ENCODE measurements at places on chromosomes 11 and 22.

DNA sequence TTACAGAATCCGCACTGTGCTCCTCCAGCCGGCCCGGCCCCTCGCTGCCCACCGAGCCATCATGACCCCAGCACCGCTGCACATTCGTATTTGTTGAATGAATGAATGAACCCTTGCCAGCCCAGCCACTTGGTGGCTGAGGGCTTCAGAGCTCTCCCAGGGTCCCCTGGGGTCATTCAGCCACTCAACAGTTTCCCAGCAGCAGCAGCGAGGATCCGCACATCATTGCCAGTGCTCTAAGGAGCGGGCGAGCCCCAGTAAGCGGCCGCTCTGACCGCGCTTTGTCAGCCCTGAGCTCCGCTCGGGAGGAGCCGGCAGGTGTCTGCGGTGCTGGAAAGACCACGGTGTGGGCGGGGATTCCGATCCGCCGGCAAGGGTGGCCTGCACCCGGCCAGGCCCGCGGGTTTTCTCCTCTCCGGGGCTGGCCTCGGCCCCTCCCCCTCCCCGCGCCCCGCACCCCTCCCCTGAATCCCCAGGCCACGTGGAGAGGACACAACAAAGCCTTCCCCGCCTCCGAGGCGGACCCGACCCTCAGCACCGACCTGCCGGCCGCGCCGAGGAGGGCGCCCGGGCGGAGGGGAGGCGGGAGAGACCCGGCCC is 563 bp downstream of the BID start:
- DNase-seq = no peak

- no peak for DNase-seq
Measured at GRCh38 chr11:1302041-1302460, 7.4 kb downstream of the TOLLIP start.

- DNase-seq = no peak
Measured at GRCh38 chr11:10107497-10107896, 186.5 kb downstream of the SBF2 start.

DNA sequence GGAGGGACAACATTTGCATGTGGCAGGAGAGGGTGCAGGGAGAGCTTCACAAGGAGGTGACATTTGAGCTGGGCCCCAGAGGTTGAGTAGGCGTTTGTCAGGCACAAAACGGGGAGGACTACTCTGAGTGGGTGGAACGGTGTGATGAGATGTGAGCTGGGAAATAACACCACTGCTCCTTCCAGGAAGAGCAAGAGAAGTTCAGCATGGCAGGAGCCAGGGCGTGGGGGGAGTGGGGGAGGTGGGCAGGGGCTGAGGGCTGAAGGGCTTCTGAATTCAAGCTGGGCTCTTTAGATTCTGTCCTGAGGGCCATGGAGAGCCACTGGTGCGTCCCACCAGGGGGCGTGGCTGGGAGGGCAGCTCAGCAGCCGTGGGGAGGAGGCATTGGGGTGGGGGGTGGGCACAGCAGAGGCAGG is 54.2 kb downstream of the OTOG start:
- DNase-seq = no peak

DNA sequence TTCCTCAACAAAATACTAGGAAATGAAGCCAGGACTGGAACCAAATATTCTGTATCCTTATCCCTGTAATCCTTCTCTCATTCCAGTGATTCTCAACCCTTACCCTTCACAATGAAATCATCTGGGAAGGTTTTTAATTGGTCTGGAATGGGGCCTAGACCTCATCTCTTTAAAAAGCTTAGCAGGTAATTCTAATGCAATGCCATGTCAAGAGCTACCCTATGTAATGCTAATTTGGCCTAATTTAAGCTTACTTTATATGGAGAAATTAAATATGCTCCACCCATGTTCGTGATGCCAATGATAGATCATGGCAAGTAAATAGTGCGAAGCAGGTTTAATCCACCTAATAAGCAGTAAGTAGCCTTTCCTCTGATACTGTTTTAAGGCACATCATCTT is 101.7 kb downstream of the SGSM3 start:
- no peak for DNase-seq

DNA sequence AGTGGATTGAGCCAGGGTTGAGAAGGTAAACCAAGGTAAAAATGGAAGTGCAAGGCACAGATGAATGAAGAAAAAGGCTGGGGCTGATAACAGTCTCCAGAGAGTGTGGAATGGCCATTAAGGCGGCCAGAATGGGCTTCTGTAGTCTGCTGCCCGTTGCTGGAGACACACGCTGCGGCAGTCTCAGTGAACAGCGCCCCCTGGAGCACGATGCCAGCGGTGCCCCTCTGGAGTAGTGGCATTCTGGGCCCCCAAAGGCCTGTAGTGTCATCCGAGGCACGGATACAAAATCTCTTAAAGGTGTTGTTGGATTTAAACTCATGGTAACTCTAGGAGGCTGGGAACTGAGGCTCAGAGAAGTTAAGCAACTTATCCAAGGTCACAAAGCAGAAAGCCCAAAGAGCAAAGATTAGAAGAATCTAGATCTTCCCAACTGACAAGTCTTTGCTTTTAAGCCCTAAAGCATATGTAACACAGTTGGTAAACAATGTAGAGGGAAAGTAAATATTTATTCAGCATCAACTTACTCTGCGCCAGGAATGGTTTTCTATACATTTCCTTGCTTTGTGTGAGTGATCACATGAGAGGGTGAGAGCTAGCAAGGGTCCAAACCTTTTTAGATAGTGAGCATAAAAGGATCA is 18.2 kb downstream of the KCNJ1 start:
- DNase-seq = no peak

GRCh38 chr11:117017456-117017855 is 80.8 kb downstream of the SIK3 start:
- no peak for DNase-seq

DNA sequence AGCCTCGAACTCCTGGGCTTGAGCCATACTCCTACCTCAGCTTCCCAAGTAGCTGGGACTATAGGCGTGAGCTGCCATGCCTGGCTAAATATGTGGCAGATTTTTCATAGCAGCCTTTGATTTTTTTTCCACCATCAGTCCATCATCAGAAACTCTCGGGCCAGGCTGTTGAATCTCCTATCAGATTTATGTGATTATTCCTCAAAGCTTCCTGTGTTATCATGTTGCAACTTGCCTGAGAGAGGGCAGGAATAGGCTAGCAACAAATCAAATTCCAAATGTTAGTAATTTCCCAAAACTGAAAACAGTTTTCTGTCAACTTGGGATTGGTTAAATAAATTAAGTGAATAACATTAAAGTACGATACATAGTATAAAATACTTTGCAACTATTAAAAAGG is 3.4 kb downstream of the LRRC51 start:
- no peak for DNase-seq

GRCh38 chr11:84855508-84856245 is 771.5 kb downstream of the DLG2 start:
- no peak for DNase-seq

GRCh38 chr22:37334859-37335805 is 52.8 kb downstream of the CYTH4 start:
- DNase-seq = no peak

GRCh38 chr22:19663286-19663815 is 51.0 kb upstream of the SEPTIN5 start:
- DNase-seq = peak; percentile 33

DNA sequence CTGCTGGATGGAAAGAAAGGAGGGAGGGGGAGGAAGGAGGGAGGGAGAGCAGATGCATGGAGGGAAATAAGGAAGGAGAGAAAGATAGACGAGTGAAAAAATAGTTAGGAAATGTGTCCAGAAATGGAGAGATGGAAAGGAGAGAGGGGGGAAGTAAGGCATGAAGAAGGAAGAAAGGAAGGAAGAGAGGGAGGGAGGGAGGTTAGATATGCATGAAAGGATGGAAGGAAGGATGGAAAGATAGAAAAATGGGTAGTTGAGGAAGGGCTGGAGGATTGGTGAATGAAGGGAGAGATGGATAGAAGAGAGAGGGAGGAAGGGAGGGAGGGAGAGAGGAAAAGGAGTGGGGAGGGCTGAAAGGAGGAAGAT is 19.6 kb downstream of the LINC01488 start:
- no peak for DNase-seq

GRCh38 chr11:8372641-8373381 is 109.1 kb upstream of the LMO1 start:
- no peak for DNase-seq

DNA sequence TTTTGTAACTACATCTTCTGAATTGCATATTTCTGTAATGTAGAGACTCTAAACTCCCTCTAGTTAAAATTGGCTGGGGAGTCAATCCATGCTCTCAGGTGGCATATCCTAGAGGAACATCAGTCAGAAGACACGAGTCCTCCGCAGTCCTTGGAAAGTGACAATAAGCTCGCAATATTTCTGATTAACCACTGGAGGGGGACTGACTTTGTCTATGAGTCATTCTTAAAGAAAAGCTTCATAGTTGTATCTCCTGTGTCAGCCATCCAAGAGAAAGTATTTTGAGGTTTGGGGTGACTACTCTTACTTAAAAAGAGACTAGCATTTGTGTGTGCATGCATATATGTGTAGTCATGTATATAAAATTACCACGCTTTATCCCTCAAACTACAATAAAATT is 60.2 kb downstream of the SLN start:
- DNase-seq = no peak

- no peak for DNase-seq
Measured at GRCh38 chr11:47435687-47436086, 9.4 kb upstream of the PSMC3 start.

DNA sequence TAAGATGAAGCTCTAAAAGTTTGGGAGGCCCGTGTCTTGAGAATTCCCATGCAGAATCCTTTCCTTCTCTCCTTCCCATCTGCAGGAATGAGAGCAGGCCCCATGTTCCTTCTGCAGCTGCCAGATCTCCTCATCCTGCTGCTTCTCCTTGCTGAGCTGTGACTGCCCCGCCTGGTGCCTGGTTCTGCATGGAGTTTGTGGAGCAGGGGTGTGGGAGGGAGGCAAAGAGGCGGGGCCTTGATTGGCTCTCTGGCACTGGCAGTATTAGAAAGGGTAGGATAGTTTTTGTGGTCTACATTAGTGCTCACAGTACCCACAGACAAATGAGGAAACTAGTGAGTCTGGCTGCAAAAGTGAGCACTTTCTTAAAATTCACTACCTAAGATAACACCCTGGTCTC is 91.1 kb upstream of the CLPB start:
- no peak for DNase-seq

- DNase-seq = no peak
Measured at GRCh38 chr11:34643311-34643710, 22.4 kb downstream of the EHF start.

DNA sequence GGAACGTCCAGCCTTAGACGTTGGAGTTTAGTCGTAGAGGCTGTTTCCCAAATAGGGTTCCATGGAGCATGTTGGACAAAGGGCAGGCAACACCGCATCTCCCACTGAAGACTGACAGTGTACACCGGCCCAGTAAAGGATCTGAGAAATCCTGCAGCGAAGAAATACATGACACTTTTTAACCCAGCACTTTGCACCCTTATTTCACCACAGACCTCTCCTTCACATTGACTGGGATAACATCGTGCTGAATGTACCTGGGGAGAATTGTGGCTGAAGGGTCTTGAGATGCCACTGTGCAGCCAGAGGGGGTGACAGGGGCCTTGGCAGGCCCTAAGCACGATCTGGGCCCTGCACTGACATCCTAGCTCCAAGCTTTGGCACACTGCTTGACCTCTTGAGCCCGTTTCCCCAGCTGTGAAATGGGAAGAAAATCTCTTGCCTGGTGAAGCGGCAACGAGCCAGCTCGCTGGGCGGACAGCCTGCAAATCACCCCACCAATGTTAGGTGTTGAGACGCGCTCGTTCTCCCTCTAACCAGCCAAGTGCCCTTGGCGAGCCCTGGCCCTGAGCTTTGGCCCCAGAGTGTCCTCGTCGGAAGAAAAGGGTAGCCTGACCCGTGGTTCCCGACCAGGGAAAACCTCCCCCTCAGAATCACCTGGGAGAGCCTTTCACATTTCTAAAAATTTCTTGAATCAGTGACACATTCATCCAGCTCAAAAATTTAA is 13.4 kb downstream of the CD5 start:
- DNase-seq = no peak

- DNase-seq = no peak
Measured at GRCh38 chr11:110431674-110432073, 1.9 kb downstream of the FDX1 start.

DNA sequence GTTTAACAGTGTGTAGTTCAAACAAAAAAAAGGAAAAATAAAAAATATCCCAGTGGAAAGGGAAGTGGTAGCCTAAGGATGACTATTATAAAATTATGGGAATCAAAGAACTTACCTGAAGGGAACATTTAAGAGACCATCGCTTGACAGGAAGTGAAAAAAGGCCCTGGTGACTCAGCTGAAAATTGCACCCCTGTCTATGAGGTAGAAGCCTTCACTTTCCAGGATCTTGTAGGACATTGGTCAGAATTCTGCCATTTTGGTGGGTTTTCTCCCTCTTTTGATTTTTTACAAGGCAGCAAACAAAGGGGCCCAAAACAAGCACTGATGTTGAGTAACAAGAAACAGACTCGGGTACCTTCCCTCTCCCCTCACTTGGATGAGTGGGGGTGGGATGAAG is 15.6 kb downstream of the DDX17 start:
- DNase-seq = no peak

GRCh38 chr11:70243912-70244652 is 26.4 kb upstream of the PPFIA1 start:
- DNase-seq = no peak

DNA sequence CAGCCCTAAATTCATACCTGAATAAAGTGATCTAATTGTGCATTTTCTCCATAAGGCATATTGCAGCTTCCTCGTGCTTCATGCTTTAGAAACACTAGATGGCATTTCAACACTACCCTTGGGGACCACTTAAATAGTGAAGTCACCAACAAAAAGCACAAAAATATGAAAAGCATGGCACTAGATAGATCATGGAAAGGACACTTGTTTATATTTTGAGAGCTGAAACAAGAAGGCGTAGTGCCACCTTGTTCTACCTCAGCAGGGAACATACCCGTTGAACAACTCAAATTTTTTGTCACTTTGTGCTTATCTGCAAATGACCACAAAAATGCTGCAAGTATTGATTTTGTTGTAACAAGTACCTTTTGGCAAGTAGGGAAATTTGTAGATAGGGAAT is 8.6 kb downstream of the TBCEL start:
- no peak for DNase-seq

DNA sequence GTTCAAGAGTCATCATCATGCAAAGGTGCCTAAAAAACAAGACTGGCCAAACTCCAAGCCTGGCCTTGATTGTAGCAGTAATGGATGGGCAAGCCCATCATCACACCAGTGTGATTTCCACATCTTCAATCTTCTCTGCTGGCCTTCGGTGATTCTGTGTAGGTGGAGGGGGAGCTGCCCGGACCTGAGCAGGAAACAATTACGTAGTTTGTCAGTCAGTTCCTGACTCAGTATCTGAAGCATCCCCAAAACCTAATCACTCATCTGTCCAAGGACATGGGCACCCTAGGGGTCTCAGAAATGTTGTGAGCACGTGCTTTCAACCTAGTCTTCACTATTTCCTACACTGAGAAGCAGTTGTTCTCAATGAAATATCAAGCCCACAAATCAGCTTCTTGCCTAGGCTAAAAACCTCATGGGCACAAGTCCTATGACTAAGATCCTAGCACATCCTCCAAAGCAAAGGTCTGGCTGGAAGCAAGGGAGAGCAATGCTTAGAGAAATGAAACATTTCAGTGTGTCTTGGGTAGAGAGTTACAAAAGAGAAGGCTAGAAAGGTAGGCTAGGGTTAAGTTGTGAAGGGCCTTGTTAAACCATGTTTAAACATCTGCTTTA is 24.6 kb downstream of the ATG16L2 start:
- DNase-seq = no peak

All from right renal cortex interstitium (tissue), 3 donors.